ENCODE measurements at places on chromosomes 13 and 19. TPM values are rescaled to one million over a fixed set of nuclear protein-coding genes. Genes with fewer than 3 reads are reported as not detected.

DNA sequence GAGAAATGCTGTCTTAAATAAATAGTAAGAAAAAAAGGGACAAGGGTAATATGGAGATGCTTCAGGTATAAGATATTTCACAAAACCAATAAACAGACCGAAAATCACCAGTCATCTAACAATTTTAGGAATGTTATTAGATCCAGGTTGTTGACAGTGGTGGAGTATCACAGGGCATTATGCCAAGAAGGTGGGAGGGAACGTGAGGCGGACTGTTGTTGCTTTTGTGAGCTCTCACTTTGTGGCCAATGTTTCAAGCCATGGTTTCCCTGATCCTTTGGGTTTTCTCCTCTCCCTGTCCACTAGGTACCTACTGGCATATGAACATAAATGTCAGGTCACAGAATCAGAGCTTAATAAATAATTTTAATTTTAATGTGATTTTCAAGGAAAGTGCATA is 790.3 kb upstream of the SLITRK1 start:
- no peak for DNase-seq

- DNase-seq = no peak
These were observed 37.0 kb upstream of the FARP1 start for GRCh38 chr13:98105929-98106336.

DNA sequence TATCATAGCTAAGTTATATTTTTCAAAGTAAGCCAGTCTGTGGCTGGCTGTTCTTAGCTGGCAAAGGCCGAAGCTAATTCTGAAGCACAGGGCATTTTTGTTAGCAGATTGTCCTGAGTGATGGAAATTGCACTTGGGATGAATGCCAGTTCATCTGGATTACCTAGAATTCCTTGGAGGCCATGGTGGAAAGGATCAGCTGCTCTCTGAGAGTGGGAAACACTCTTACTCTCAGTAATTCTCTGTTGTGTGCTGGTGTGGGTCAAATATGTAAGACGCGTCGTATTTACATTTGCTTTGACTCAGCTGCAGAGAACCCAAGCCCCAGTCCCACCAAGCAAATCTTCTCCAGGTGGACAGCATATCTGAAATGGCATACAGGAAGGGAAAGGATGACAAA is 60.7 kb upstream of the C1QTNF9B start:
- no peak for DNase-seq

DNA sequence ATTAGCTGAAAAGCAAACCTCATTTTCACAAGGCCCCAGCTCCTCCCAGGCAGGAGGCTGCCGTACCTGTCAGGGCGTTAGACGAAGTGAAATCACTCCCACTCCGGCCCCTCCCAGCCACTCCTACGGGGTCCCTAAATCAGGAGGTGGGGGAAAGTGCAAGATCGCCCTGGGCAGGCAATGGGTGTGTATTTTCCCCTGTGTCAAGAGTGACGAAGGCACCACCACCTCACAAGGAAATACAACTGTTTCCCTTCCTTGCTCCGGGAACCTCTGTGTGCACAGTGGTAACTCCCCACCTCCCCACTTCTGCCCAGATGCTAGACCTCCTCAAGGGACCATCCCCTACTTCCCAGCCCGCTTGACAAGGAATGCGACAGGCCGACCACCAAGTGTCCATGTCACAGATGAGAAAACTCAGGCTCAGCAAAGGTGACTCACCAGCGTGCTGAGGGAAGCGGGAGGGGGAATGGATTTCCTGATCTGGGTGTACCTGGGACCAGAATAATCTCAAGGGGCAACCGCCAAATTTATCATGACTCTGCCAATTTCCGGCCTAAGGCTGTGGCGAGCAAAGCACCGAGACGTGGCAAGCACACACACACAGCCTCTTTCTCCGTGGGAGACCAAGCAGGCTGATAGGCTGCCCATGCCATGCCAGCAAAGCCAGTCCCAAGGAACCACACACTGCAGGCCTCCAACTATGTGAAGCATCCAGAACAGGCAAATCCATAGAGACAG is 7.3 kb downstream of the PPP6R1 start:
- peak; percentile 70 for DNase-seq

GRCh38 chr13:46126552-46127357 is 21.9 kb upstream of the CPB2 start:
- peak; percentile 72 for DNase-seq

GRCh38 chr19:16628984-16629691 is 1.1 kb upstream of the MED26 start:
- DNase-seq = no peak

DNA sequence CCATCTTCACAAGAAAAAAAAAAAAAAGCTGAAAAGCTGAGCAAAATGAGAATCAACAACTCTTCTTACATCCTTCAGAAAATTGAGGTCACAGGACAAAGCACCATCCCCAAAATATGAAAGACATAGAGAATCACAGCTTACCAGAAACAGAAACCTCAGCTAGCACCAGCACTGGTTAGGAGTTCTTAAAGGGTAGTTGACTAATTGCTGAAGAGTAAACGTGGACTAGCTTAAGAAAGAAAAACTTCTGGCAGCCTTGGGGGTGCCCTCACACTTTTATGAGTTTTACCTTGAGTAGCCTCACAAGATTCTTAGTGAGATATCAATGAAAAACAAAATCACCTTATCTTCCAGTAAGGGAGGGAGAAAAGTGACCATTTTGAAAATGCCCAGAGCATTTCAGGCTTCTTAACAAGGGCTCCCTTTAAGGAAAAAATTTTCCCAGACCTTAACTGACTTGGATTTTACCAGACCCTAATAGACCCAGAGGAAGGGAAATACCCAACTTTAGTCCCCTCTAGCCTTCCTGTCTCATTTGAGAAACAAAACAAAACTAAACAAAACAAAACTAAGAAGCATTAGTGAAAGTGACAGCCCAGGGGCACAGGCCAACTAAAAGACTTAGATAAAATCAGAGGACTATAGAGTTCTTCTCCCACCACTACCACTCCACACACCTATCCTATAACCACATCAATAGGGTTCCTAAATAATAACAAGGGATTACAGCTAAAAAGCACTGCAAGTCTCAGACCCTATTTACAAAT is 888.6 kb downstream of the DIAPH3 start:
- DNase-seq = no peak

DNA sequence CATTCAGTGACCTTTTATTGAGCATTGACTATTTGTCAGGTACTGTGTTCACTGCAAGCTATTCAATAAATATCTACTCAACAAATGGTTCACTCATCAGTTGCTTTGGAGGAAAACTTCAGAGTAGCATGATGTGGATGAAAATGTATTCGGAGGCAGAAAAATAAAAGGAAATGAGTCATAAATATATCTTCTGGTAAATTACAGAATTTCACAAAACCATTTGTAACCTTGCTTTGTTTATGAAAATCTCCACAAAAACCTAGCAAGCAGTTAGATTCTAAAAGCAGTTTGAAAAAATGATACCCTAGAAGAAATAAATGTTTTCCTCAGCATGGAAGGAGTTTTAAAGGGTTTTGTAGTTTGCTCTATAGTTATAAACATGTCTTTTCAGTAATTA is 399.6 kb downstream of the LMO7 start:
- DNase-seq = no peak

GRCh38 chr13:41267106-41267505 is 3.7 kb upstream of the MTRF1 start:
- DNase-seq = no peak

- DNase-seq = no peak
These were observed 26.8 kb downstream of the RASA3 start for GRCh38 chr13:114105521-114106225.

- no peak for DNase-seq
These were observed 437.4 kb upstream of the SPRY2 start for GRCh38 chr13:80778297-80778696.

DNA sequence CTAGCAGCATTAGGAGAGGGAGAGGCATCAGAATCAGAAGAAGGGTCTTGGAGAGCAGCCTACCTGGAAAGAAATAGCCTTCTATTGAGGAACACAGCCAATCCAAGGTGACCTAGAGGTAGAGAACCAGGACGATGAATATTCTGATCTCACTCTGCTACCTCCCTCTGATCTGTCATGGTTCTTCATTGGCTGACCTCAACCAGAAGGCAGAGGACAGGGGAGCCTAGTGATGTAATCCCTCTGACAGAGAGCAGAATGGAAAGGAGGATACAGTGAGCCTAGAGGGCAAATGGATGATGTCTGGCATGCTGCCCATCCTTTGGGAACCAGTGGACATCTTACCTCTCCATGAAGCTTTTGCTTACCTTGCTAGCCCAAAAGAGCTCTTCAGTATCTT is 3.6 kb downstream of the ZNF507 start:
- no peak for DNase-seq

DNA sequence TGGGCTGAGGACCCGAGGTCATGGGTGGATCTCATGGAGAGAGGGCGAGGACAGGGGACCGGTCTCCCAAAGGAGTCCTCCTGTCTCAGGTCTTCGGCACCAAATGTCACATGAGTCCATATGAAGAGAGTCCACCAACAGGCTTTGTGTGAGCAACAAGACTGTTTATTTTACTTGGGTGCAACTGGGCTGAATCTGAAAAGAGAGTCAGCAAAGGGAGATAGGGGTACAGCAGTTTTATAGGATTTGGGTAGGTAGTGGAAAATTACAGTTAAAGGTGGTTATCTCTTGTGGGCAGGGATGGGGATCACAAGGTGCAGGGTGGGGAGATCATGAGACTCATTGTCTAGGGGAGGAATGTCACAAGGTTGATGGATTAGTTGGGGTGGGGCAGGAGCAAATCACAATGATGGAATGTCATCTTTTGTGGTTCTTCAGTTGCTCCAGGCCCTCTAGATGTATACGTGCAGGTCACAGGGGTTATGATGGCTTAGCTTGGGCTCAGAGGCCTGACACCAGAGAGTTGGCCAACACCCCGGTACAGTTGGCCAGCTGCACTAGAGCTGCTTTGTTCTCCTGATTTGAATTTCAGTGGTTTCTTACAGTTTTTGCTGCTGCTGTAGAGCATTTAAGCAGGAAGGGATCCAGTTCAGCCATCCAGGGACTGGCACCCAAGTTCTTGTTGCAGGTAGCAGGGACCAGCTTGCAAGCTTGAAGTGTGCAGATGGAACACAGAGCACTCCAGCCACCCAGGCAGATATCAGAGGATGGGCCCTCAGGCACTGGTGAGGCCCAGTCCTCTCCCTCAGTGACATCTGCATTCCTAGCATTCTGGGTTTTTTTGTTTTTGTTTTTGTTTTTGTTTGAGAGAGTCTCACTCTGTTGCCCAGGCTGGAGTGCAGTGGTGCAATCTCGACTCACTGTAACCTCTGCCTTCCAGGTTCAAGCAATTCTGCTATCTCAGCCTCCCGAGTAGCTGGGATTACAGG is 26.4 kb upstream of the IGFL1 start:
- DNase-seq = no peak

- DNase-seq = no peak
These were observed 363 bp downstream of the SPIB start for GRCh38 chr19:50419022-50419579.

- no peak for DNase-seq
These were observed 26.4 kb upstream of the ZNF507 start for GRCh38 chr19:32318884-32319520.

- DNase-seq = peak; percentile 32
These were observed 443 bp downstream of the TBXA2R start for GRCh38 chr19:3606174-3606689.

- no peak for DNase-seq
These were observed 139.0 kb downstream of the ZDHHC20 start for GRCh38 chr13:21319869-21320641.

- DNase-seq = no peak
These were observed 34.2 kb downstream of the THSD1 start for GRCh38 chr13:52371736-52372247.

- DNase-seq = no peak
These were observed 94.1 kb downstream of the ATP11A start for GRCh38 chr13:112783978-112784371.

GRCh38 chr13:25874907-25875306 is 176.9 kb downstream of the SHISA2 start:
- peak; percentile 64 for DNase-seq

DNA sequence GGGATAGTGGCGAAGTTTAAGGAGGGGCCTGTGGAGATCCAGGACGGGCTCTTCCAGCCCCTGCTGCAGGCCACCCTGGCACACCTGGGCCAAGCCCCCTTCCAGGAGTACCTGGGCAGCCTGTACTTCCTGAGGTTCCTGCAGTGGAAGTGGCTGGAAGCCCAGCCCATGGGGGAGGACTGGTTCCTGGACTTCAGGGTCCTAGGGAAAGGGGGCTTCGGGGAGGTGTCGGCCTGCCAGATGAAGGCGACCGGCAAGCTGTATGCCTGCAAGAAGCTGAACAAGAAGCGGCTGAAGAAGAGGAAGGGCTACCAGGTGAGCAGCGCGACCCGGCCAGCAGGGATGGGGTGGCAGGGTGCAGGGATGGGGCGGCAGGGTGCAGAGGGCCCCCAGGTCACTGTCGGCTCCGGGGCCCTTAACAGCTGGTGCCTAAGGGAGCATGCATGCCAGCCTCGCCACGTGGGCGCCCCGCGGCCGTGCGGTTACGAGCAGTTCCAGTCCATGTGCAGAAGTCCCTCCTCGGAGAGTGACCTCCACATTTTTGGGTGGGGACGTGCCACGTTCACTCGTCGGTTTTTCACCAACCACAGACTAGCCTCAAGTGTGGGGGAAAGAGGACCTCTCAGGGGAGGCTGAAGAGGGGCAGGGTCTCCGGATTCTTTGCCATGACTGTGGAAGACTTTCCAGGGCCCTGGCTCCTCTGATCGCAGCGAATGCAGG is 912 bp downstream of the GRK1 start:
- DNase-seq = no peak

GRCh38 chr19:2469102-2469914 is 6.6 kb upstream of the GADD45B start:
- peak; percentile 40 for DNase-seq

DNA sequence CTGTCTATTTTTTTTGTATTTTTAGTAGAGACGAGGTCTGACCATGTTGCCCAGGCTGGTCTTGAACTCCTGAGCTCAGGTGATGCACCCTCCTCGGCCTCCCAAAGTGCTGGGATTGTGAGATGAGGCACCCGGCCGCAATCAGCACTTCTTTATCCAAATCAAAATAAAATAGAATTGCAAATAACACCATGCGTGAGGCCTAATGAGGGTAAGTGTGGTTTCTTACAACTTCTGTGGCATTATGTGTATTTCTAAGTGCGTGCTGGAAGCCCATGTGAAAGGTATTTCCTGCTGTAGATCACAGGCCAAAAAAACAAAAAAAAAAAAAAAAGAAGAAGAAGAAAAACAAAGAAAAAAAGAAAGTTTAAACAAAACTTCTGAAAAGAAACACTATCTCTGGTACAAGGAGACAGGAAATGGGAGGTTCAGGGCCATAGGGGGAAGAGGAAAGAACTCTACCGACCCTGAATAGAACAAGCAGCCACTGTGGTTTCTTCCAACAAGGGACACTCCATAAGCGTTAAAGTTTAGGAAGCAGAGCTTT is 3.0 kb upstream of the GRAMD1A start:
- no peak for DNase-seq

The PGLYRP1 gene
- total RNA-seq = not detected

The SHISA7 gene
- total RNA-seq = not detected

The CATSPERD gene
- total RNA-seq = not detected

The FXYD1 gene
- total RNA-seq = 3.3 TPM

The NCAN gene
- not detected for total RNA-seq

The PSG2 gene
- not detected for total RNA-seq

The MIA gene
- not detected for total RNA-seq

The ZNF71 gene
- 4.8 TPM for total RNA-seq

The KIR2DL4 gene
- total RNA-seq = not detected

The CABP5 gene
- total RNA-seq = not detected

The NLRP11 gene
- not detected for total RNA-seq

The LIM2 gene
- total RNA-seq = not detected

The IFNL2 gene
- total RNA-seq = not detected

The KLF1 gene
- 0.13 TPM for total RNA-seq
